ENCODE measurements at places on chromosomes 1 and 21. TPM values are rescaled to one million over a fixed set of nuclear protein-coding genes. Genes with fewer than 3 reads are reported as not detected.

GRCh38 chr1:12618965-12619791 lies 1.2 kb upstream of the DHRS3 start:
- no peak for DNase-seq

Gene GBP4
- not detected for total RNA-seq

Gene NGF
- 19.6 TPM for total RNA-seq

Gene IQGAP3
- total RNA-seq = 8.6 TPM

Gene SLFNL1
- 0.29 TPM for total RNA-seq

Data from osteocyte (in vitro differentiated cells).